ENCODE measurements at places on chromosomes 13 and 19.

- no peak for DNase-seq
Observed at GRCh38 chr13:79401259-79402070, 4.6 kb downstream of the RBM26 start.

DNA sequence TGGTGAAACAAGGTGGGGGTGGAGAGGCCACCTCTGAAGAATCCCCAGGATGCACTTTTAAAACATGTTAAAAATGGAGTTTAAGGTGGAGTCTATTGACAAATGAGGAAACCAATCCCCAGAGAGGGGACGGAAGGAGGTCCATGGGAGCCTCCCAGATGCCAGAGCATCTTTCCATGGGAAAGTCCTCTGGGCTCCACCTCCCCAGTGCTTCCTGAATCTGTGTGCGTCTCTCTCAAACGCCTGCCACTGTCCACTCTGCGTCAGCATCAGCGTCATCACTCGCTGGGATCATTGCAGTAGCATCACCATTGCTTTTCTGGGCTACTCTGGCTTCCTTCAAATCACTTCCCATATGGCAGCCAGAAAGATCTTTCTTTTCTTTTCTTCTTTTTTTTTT is 6.2 kb downstream of the GPR4 start:
- no peak for DNase-seq

DNA sequence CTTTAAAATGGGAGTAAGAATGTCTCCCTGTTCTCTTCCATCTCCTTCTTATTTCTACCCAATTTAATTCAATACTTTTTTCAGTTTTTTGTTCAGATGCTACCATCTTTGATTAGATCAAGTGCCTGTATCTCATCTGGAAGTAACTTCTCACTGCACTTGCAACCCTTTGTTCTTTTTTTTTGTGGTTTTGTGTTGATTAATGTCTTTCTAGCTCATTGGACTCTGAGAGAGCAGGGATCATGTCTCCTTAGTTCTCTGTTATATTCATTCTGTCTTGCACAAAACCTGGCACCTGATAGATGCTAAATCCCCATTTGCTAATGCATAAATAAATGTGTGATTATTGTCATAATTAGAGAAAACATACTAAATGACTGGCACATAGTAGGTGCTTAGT is 834 bp upstream of the ITGBL1 start:
- DNase-seq = no peak

GRCh38 chr13:108154421-108154858 is 60.9 kb downstream of the LIG4 start:
- no peak for DNase-seq

- no peak for DNase-seq
Observed at GRCh38 chr19:7874076-7874896, at the start of gene PRR36. TSS of gene PRR36 (minus strand) at chr19:7874390. CDS start at chr19:7873689, 701 bp downstream.

DNA sequence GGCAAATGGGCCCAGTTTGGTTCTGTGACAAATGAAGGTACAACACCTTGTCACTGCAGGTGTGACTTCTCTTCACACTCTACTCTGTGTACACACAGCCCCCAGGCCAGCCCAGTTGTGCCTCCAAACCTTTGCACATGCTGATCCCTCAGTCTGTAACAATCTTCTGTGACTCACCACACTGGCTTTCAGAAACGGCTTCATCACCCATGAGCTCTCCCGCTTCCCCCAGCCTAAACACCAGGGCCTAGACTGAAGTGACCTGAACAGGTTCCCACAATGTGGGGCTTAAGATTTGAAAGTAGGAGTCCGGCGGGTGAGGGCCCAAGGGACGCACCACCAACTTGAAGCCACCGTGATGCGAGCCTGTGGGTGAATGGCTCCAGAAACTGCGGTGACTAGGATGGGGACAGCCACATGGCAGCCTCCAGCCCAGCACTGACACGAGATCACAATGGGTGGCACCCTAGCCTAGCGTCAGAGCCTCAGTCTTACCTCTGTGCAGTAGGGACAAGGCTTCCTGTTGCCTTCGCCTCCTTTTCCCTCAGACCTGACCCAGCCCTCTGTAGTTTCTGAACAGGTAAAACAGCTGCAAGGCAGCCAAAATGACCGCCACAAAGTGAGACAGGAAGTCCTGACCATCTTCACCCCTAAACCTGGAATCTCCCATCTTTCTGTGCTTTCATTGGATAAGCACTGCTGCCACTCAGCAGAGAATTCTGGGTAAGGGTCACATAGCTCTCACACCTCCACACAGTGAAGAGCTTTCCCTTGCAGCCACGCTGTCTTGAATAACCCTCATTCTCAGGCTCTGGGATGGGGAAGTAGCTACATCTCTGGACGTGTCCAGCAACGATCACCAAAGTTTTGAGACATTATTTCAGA is 34.2 kb upstream of the ZNF599 start:
- no peak for DNase-seq

GRCh38 chr13:77384999-77385398 is 58.1 kb upstream of the MYCBP2 start:
- no peak for DNase-seq

- no peak for DNase-seq
Observed at GRCh38 chr19:33394723-33395560, 21.4 kb downstream of the CEBPG start.

DNA sequence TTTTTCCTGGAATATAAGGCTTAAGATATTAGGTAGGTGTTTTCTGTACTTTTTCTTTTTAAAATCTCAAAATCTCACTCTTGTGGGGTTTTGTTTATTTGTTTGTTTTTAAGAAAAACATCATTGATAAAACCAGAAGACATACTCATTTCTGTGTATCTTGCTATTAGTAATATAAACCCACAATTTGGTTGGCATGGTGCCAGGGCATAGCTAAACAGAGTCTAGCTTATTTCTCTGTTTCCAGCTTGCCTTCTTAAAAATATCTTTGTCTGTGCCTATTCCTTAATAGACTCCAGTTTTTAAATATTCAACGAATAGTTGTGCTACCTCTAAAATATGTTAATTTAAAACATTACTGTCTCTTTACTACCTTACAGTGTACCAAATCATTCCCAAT is 1121.9 kb upstream of the PCDH20 start:
- no peak for DNase-seq

GRCh38 chr13:111119966-111120365 is 4.9 kb downstream of the ARHGEF7 start:
- DNase-seq = no peak

DNA sequence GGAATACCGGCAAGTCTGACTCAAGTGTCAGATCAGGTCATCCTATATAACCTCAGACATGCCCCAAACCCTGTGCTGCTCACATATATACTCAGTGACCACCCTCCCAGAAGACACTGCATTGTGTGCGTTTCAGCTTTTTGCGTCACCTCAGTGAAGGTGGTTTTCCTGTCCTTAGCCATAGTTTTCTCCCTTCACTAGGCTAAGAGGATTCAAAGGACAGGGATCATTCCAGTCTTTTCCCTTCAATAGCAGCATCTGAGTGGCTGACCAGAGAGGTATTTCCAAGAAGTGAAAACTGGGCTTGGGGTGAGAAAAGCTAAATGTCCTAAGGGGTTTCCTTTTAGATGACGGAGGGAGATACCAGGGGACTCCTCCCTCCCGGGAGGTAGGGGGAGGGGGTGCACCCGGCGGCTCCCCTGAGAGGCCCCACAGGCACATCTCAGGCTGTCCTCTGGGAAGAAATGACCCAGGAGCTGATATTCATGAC is 12.7 kb upstream of the OR10H1 start:
- DNase-seq = no peak

GRCh38 chr13:58617880-58618665 is 986.5 kb downstream of the PCDH17 start:
- no peak for DNase-seq

DNA sequence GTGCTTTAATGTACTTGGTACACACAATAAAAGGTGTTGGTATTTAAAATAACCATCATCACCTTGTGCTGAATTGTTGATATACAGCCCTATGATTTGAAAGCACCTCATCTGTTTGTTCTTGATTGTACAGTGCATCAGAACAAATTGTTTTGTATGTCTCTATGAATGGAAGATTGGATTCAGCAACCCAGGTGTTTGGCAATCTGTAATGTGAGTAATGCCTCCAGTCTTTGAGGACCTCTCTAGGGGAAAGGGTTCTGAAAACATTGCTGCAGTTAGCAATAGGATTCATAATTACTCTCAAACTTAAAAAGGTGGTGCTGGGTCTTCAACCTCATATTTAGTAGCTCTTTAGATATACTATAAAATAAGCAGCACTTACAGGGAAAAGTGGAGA is 341.8 kb downstream of the OXGR1 start:
- DNase-seq = no peak

DNA sequence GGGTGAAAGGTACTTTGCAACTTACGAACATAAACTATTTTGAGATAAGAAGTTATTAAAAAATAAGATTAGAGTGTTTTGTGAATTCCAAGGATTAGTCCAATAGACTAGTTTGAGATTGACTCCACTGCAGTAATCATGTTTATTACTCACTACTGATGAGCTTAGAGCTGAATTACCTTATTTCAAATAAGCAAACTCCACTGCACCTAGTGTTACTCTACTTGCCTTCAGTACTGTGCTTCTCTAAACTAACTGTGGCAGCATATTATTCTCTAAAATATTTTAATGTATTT is 111.7 kb downstream of the MIPEP start:
- no peak for DNase-seq

GRCh38 chr19:35828692-35829301 is 16.2 kb upstream of the PRODH2 start:
- no peak for DNase-seq

GRCh38 chr19:13169769-13170168 is 19.6 kb downstream of the IER2 start:
- DNase-seq = no peak

GRCh38 chr13:82305588-82305987 is 1576.7 kb downstream of the SLITRK1 start:
- no peak for DNase-seq

- no peak for DNase-seq
Observed at GRCh38 chr19:13082192-13083007, 20.3 kb downstream of the LYL1 start.

GRCh38 chr19:2494447-2495129 is 18.7 kb downstream of the GADD45B start:
- DNase-seq = no peak

DNA sequence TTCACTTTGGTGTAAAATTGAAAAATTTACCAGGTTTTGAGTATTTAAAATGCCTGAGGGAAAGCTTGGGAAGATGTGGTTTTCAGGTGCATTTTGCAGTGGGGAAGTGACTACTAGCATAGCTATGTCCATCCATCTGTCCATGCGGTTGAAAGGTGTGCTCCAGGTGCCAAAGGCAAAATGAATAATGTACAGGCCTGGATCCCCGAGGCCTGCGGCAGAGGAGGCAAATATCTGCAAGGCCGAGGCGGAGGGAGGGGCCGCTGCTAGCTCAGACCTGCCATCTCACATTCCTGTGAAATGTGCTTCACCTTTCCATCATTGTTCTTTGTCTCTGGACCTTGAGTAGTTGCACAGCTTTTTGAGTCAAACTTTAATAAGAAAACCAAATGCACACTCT is 65.5 kb downstream of the ERCC5 start:
- DNase-seq = no peak

GRCh38 chr19:2055931-2056836 is 5.1 kb upstream of the MKNK2 start:
- no peak for DNase-seq

DNA sequence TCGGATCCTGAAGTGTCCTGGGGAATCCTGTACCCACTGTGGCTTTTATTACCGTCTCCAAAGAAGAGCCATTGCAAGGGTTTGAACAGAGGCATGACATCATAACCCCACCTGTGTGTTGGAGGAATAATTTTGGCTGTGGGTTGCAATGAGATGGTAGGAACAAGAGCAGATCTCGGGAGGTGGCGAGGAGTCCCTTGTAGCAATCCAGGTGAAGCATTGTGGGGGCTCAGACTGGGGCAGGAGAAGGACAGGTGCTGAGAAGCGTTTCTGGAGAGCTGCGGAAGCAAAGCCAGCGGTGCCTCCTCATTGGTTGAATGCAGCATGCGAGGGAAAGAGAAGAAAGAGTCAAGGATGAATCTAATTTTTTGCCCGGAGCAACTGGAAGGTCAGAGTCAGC is 382.4 kb downstream of the EFNB2 start:
- DNase-seq = no peak

DNA sequence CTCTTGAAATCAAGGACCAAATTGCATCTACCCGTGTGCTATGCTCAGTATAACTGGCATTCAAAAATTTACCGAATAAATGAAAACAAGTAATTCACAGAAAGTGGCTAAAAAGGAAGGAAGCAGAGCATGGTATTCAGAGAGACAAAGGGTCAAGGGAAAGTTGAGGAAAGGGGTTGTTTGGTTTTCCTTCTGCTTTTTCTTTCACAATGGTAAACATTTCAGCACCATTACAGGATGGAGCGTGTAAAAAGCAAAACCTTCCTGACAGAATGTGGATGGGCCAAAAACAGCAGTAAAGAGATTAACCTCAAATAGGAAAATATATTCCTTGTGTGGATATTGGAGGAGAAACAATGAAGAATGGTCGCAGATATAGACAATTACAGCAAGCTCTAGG is 14.8 kb downstream of the DIAPH3 start:
- DNase-seq = no peak

DNA sequence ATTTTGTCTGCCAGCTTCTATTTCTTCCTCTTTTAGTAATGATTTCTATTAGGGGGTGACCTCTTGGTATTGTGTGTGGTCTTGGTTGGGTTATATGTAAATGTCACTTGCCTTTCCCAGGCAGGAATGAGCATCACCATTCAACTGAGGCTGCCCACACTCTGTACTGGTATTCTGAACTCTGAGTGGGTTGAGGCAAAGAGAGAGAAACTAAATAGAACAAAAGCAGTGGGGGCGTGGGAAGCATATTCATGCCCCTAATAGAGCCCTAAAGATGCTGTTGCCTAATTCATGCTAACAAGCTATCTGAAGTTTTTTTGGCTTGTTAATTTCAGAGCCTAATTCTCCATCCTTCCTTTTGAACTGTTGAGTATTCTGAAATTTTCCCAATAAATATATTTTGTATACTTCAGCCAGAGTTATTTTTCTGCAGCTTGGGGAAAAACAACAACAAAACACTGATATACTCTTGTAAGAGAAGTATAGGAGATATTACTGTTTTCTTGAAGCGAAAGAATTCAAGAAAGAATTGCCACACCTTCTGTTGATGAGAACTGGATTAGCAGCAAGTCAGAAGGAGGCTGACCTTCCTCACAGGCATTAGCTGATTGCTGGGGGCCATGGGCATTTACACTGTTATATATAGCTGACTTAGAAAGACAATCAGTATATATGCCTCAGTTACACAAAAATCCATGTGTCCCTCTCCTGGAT is 315.8 kb upstream of the KLF12 start:
- no peak for DNase-seq

GRCh38 chr13:40345149-40345514 is 321.3 kb downstream of the FOXO1 start:
- DNase-seq = no peak
